ENCODE measurements at places on chromosomes 3 and 15.

DNA sequence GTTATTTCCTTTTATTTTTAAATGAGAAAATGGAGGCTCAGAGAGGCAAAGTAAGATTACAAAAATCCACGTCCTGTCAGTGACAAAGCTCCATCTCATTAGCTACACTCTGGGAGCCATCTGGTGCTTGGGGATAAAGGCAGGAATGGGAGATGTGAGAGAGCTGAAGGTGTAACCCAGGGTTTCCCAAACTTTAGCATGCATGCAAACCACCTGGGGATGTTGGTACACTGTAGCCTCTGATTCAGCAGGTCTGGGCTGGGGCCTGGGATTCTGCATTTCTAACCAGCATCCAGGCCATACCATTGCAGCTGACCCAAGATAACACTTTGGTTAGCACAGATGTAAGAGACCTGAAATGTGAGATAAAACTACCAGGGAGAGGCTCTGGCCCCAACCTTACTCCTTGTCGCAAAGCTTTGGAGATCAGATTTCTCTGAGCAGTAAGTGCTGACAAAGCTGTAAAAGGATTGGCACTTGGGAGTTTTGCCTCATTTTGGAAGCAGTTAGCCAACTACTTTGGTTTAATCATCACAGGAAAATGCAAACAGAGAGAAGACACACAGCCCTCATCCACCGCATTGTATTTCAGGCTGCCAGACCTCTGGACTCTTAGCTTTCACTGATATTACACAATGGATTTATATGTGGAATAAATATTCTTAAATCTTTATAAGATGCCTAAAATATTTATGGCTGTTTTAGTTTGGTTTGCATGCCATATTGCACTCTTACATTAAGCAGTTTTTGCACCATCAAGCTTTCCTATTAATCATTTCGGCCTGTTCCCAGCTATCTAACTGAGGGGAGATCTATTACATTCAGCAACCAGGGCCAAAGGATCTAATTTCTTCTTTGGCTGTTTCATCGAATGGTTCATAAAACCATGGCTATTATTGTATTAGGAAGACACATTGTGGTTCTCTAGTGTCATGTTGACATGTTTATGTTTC, 263.0 kb downstream of the EBLN2 start:
- DNase-seq = no peak

DNA sequence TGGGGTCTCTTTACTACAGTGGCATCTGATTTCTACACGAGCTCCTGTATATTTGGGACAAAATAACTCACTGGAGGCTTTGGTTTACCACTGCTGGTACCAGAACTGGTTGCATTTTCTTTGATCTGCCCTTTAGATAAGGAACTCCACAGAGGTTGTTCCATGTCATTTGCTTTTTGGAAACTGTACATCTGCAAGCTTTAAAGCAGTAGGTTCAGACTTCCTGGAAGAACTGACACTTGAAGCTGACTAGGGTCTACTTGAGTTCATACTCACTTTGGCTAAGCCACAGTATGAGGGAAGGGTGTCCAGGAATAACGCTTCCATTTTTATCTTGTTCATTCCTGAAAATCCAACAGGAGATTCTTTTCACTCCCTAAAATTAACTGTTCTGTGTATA, 86.4 kb downstream of the WWTR1 start:
- DNase-seq = no peak

GRCh38 chr3:104396974-104397669, 969.6 kb upstream of the ALCAM start:
- no peak for DNase-seq

GRCh38 chr3:29324180-29324651, 43.3 kb downstream of the RBMS3 start:
- no peak for DNase-seq

DNA sequence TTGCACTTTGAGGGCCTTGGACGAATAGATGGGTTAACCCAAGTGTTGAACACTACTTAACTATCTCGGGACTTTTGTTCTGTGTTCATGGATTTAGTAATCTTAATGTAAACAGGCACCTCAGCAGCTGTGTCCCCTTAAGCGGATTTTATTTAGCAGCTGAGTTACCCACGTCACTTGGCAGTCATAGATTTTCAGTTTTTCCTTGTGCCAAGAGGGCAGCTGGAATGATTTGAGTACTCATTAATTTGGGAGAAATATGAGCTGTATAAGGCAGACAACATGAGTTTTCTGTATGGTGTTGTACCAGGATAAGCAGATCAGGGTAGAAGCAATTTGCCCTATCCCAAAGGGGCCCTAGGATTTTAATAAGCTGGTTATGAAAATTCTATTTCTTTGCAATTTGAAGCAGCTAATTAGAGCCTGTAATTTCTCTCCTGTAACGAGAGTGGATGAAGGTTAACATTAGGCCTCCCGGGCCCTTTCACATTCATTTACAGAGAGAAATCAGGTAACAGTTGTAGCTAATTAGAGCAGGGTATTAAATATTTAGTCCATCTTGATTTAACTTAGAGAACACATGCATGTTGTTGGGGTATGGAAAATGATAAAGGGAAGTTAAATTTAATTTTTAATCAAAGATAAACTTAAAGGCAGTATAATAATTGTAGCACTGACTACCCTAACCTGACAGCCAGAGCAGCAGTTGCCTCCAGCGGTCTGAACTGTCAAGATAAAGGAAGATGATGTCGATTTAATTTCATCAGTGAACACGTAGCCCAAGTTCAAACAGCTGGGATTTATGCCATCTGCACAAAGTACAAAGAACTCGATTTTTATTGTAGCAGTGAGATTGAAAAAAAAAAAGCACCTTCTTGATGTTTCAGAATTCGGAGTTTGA, 194.5 kb downstream of the LRTM1 start:
- no peak for DNase-seq

- no peak for DNase-seq
Measured at GRCh38 chr3:133171831-133172230, 133.6 kb downstream of the TMEM108 start.

DNA sequence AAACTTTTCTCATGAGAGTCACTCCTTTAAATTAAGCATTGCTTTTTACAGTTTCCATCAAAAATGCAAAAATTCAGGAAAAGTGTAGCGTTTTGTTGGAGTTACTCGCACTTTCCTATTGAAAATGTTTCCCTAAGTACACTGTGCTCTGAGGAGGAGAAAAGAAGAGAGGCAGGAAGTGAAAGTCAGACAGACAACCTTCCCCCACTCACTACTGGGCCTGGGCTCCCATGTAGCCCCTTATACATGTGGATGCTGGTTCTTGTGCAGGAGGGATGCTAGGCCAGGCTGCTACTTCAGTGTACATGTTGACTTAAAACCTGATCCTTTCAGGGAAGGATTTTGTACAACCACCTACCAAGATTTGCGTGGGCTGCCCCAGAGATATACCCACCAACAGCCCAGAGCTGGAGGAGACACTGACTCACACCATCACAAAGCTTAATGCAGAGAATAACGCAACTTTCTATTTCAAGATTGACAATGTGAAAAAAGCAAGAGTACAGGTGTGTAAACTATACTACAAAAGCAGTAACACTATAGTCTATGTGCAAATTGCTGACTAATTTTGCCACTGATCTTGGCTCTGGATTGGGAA, 15.1 kb downstream of the KNG1 start:
- no peak for DNase-seq

GRCh38 chr3:127688416-127689265, 15.9 kb downstream of the ABTB1 start:
- DNase-seq = no peak

DNA sequence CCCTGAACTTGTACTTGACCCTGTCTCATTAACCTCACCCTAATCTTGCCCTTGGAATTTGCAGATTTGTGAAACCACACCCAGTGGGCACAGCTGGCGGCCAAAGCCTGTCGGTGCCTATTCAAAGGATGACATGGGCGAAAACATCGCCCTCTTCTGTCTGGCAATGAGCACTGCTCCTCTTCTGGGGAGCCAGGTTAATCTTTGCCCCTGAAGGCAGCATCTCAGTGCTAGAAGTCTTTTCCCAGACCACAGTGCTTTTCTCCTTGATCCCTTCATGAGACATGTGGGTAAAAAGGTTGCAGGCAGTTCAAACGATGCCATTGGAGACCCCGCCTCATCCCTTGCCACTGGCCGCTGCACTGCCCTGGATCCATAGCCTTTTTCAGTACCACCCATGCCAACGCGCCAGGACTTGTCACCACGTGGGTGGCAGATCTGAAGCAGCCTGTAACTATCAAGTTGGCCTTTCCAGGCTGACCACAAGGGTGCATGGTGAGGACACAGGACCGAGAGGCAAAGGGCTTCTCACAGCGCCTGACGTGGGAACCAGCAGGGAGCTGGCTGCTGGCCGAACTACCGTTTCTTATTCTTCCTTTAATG, 6.5 kb upstream of the DNASE1L3 start:
- peak; percentile 61 for DNase-seq

DNA sequence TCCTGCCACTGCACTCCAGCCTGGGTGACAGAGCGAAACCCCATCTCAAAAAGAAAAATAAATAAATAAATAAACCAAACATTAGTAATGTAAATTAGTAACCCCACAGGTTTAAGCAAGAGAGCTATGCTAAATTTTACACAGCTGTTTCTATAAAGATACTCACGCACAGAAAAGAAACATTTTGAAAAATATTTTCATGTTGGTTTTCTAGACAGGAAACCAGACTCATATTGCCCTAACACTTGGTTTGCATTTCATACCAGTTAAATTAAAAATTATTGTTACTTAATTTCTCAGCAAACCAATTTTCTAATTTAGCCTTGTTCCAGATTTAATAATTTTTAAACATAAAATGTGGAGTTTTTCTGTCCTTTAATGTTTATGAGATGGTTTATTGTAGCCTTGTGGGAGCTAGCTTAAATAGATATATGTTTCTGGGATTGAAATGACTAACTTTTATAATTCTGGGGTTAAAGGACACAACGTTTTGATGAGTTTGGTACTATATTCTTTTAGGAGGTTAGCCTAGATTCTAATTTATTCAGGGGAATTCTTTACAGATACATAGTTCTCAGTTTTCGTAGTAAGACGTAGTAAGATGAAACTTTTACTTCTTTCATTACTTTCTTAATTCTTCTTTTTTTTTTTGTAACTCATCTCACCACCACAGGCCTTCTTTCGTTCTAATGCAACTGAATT, 42.6 kb upstream of the SLC4A7 start:
- no peak for DNase-seq

DNA sequence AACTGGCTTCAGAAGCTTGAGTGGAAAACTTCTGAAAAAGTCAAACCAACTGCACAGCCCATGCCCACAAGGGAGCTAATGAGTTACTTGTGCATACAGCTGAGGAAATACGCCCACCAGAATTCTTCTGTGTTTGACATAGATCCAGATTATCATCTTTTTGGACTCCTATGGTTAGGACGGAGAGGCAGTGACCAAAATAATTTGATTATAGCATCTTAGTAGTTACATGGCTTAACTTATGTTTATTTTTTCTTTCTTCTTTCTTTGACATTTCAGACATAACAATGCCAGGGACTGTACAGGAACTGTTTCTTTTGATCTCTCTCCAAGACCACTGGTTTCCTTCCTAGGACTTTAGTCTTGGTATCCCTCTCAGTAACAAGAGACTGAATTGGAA, 246.1 kb upstream of the RASGRP1 start:
- DNase-seq = no peak

- no peak for DNase-seq
Measured at GRCh38 chr3:126607214-126607908, 47.6 kb downstream of the TXNRD3 start.

Measured in CD4-positive, alpha-beta T cell treated with Interleukin-6 at 100 ng/mL for 8 hours (primary cell).